ENCODE measurements at places on chromosomes 7 and 10.

- DNase-seq = peak; percentile 65
These were observed 353.6 kb downstream of the CALN1 start for GRCh38 chr7:72058579-72058978.

DNA sequence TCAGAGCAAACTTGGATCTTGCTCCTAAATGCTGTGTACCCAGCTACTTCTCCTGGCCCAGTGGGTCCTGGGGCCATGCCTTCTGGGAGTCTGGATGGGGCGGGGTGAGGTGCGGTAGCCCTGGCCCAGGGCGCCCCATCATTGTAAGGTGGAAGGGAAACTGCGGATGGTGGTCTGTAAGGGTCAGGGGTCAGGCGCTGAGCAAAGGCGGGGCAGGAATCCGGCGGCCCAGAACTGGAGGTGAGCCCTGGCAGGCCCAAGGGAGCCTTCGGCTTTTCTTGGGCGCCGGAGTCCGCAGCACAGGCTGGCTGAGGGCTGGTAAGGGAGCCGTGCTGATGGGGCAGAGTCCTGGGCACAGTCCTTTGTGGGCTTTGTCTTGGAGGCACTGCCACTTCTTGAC is 66.5 kb upstream of the CTBP2 start:
- no peak for DNase-seq

- no peak for DNase-seq
These were observed 138.1 kb downstream of the KIAA1217 start for GRCh38 chr10:24346877-24347519.

GRCh38 chr10:43027331-43027955 is 49.4 kb upstream of the RET start:
- no peak for DNase-seq

DNA sequence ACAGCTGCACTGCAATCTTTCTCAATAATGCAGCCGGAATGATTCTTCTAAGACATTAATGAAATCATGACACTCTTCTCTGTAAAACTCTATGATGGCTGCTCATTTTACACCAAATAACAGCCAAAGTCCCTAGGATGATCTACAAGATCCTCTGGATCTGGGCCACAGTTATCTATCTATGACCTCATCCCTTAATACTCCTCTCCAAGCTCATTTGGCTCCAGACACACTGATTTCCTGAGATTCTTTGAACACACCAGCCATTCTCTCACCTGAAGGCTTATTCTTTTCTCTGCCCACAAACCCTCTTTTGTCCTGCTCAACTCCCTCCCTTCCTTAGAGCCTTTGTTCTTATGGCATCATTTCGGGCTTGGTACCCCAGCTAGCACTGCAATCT is 577.4 kb upstream of the ANKRD30A start:
- no peak for DNase-seq

GRCh38 chr7:11083214-11083568 is 109.5 kb downstream of the PHF14 start:
- no peak for DNase-seq

GRCh38 chr7:130201796-130202195 is 3.4 kb downstream of the TMEM209 start:
- DNase-seq = no peak

DNA sequence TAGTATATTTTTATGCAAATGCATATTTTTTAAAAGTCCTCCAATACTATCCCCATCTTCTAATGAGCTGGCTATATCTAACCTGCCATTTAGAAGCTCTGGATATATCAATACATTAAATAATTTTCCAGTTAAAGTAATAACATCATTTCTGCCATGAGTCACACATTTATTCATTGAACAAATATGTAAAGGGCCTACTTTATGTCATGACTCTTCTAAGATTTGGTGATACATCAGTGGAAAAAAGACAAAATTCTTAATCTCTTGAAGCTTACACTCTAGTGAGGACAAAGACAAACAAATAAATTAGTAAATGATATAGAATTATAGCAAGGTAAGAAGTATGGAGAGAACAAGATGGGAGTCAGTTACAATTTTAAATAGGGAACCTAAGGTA is 716.8 kb upstream of the LRRTM3 start:
- DNase-seq = no peak

GRCh38 chr7:96921771-96922170 is 83.6 kb upstream of the DLX6 start:
- no peak for DNase-seq

GRCh38 chr10:95976362-95977229 is 66.8 kb upstream of the CCNJ start:
- DNase-seq = no peak

DNA sequence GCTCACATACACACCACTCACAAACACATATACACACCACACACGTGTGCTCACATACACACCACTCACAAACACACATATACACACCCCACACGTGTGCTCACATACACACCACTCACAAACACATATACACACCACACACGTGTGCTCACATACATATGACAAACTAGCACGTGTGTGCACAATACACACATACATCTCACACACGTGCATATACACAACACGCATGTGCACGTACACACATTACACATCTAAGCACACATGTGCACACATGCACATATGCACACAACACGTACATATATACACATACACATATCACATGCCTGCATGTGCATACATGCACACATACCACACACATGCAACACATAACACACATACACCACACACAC is 78.3 kb upstream of the FOXK1 start:
- no peak for DNase-seq

DNA sequence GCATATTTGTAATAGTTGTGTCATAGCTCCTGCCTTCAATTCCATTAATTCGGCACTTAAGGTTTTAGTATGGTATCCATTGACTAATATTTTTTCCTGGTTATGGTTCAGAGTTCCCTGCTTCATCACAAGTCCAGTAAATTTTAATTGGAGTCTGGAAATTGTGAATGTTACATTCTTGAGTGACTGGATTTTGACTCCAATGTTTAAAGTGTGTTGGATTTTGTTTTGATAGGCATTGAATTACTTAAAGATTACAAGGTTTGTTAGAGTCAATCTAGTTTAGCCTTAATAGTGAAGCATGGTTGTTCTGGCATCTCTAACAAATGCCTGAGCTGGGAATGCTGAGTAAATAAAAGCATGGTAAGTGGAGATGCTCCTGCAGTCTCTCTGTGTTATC is 326.6 kb upstream of the IGFBP3 start:
- no peak for DNase-seq

DNA sequence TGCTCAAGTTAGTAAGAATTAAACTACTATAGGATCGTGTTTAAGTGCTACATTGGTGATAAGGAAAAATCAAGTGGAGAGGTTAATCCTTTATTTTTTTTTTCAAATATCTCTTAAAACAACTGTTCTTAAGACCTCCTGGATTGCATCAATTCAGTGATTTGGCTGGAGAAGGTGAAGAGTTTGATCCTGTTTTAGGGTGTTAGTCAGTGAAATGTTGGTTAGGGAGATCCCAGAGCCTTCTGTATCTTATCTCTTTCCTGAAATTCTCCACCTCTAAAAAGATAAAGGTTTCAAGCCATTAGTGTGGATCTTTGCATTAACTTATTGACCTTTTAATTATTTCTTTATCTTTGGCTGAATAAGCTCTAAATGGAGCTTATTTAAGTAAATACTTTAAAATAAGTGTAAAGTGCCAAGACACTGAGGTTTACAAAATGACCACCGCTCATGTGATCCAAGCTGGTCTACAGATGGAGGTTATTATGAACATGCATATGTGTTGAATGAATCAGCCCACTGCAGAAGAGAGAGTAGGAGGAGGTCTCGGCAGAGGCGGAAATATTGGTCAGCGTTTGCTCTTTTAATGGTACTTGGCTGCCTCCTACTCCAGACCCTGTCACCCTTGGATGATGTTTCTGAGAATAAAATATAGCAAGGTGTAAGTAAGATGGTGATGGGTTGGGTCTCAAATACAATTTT is 51.8 kb upstream of the BMPER start:
- no peak for DNase-seq

GRCh38 chr10:43209074-43209455 is 57.8 kb downstream of the RASGEF1A start:
- DNase-seq = no peak

DNA sequence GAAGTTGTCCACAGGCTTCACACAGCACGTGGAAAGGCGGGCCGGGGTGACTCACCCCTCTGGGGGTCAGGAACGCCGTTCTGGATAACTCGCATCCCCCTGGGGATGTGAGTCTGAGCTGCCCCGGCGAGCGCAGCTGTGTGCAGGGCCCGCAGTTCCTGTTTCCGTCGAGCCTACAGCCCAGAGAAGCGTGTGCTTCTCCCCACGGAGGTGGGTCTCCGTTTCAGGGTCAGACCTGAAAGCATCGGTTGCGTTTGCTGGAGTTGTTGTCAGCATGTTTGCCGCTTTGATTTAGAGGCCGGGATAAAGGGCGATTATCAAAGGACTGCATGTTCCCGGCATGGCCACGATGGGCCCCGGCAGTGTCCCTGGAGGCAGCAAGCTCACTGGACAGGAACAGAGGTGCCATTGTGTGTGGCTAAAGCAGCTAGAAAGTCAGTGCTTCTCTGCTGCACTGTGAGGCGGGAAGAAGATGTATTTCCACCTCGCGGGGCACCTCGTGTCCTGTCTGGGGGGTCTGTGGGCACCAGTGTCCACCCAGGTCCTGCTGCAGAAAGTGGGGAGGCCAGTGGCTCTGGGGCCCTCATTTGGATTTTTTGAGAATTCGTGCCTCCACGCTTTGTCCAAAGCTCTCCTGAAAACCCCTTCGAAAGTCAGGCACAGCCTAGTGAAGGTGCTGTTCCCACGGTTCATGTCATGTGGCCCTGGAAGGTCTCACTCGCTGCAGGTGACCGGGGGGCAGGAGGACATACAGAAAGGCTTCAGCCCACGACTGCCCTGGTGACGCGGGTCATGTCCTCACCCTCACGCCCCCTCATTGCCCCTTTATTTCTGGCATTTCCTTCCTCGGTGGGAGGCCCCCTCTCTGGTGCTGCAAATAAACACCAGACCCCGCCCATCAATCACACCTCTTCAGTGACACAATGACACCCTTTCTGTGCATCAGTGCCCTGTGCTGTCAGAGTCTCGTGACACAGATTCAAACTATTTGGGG is 27.4 kb upstream of the GDI2 start:
- DNase-seq = peak; percentile 41

DNA sequence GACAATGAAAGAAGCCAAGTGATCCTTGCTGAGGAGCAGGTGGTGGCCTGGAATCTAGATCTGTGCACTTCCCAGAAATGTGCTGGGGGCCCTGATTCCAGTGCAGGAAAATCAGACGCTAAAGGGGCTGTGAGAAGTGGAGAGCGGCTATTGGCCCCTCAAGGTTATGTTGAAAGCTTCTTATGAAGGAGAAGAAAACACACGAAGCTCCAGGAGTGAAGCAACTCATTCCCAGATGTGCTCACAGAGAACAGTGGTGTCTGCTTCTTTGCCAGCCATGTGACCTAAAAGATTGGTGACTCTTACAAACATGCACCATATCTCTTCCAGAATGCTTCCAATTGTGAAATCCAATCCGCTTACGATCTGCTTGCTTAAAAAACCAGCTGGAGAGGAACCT is 679.3 kb upstream of the IGFBP3 start:
- DNase-seq = peak; percentile 48

- no peak for DNase-seq
These were observed 448.9 kb upstream of the ZMIZ1 start for GRCh38 chr10:78619896-78620295.

DNA sequence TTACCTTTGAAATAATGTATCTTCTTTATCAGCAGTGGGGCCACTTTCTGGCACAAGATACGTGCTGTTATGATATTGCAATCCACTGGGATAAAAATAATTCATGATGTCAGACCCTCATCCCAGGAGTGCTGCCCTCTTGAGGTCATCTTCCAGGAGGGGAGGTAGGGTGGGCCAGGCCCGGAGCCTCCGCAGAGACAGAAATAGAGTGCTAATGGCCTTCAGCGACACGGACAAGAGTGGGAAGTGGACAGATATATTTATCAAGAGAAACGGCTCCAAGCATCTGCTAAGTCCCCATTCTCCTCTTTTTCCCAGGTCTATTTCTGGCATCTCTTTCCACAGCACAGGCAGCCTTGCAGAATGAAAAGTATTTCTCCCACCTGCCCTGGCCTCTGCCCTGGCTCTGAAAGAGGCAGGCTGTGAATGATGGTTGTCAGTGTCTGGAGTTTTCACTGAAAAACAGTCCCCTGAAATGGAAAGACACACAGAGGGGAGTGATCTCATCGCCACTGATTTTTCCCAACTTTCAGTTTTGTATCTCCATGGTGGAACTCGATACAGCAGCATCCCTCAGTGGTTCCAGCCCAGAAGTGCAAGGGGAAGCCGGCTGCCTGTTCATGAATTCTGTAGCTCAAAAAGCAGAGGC is 251.7 kb upstream of the MYO3A start:
- no peak for DNase-seq

GRCh38 chr10:132543916-132544743 is 6.5 kb downstream of the INPP5A start:
- DNase-seq = peak; percentile 11

- DNase-seq = no peak
These were observed 174.5 kb upstream of the ZMIZ1 start for GRCh38 chr10:78894089-78894840.

- DNase-seq = no peak
These were observed 2.0 kb downstream of the PRR15 start for GRCh38 chr7:29565634-29565981.

- no peak for DNase-seq
These were observed 7.5 kb downstream of the SNX13 start for GRCh38 chr7:17932770-17933169.

- DNase-seq = no peak
These were observed 59.6 kb downstream of the ADRB1 start for GRCh38 chr10:114103284-114103683.

GRCh38 chr7:112484671-112485167 is 3.9 kb downstream of the LSMEM1 start:
- peak; percentile 17 for DNase-seq

DNA sequence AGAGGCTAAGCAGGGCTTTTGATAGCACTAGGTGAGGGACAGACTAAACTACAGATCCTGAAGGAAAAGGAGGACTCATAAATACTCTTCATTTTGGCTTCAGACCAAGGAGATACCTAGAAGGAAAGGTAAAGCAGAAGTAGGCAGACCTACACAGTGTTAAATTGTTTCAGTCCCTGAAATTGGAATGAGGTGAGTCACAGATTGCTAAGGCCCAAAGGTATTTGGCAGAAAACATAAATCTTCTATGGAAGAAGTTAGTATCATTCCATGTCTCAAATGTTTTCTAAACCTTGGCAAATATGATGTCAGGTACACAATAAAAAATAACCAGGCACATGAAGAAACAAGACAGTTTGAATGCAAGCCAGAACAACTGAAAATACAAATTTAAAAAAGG is 30.0 kb downstream of the MTERF1 start:
- no peak for DNase-seq

DNA sequence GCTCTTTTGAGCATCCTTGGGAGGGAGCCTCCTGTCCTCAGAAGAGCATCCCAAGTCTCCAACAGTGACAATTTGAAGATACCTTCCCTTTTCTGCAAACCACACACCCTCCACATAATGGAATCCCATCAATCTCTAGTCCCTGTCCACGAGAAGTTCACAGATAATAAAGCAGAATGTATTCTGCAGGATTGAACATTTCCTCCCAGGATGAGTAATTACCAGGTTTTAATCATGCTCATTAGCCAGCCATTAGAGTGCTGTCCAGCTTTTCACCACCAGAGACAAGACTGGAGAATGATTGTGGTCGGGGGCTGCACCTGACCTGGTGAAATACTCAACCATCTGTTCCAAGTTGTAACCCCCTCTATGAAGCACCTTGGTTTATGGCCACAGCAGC is 958.6 kb downstream of the KCNMA1 start:
- no peak for DNase-seq

GRCh38 chr10:52517012-52517411 is 202.9 kb downstream of the DKK1 start:
- no peak for DNase-seq

All from left ventricle myocardium inferior (tissue), 1 donor.